Hematopoietic multipotent progenitor cell (in vitro differentiated cells): ENCODE measurements at places on chromosomes 2 and 18.
A peak's percentile ranks its signal among the peaks of the same experiment; 100 is the strongest.

DNA sequence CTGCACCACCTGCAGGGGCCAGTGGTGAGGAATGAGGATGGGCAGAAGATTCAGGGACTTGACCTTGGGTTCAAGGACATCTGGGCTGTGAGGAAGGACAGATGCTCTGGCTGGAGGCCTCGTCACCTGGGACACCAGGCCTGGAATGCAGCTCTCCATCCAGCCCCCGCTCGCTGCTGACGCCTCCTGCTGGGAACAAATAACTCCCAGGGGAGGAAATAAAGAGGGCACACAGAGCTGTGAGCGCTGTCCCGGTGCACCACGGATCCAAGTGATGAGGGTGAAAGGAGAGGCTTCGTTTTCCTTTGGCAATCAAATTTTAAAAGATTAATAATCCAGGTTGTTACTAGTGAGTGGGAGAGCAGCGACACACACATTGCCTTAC, 368.0 kb upstream of the MYT1L start:
- DNase-seq = no peak

- DNase-seq = no peak
Measured at GRCh38 chr2:42830922-42831574, 38.7 kb upstream of the HAAO start.

GRCh38 chr18:36299015-36299414, 1.5 kb downstream of the FHOD3 start:
- no peak for DNase-seq

DNA sequence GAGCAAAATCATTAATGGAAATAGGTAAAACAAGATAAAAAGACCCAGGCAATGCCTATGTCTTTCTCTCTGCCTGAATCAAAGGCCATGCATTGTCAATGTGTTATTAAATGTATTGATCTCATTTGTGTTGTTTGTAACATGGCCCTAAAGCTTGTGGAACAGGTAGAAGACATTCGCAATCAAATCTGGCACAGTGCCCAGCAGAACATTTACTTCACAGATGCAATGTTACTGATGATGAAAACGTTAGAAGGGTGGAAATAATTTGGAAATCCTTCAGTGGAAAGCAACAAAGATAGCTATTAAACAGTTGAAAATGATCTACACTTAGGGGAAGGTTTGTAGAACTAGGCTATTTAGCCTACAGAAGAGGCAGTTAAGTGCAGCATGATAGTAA, 368.2 kb downstream of the EPHA4 start:
- no peak for DNase-seq

- no peak for DNase-seq
Measured at GRCh38 chr2:100390001-100390940, 27.2 kb downstream of the CHST10 start.

- no peak for DNase-seq
Measured at GRCh38 chr2:224180810-224181209, 141.7 kb upstream of the SERPINE2 start.

DNA sequence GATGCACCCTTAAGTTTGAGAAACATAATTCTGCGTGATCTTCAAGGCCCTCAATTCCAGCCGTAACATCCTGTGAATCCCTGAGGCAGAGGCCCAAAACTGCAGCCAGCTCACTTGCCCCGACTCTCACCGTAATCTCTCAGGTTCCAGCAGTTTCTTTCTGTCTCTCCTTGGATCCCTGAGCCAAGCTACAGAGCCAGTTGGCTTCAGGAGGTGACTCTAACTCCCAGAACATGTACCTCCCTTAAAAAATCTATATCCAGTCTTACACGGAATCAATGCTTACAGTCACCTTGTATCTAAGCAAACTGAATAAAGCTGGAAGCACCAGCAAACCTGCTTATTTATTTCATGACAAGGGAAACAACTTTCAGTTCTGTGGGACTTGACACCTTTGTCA, 300.4 kb downstream of the SETBP1 start:
- DNase-seq = no peak

DNA sequence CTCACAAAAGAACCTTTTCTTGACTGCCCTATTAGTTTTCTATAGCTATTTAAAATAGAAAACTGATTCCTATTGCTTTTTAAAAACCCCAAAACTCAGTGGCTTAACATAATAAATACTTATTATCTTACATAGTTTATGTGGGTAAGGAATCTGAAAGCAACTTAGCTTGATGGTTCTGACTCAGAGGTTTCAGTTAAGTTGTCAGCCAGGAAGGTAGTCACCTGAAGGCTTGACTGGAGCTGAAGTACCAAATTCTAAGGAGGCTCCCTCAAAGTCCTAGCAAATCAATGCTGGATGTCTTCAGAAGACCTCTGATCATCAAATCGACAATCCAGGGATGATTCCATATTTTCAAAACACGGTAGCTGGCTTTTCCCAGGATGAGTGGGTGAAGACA, 546.6 kb upstream of the CDH2 start:
- DNase-seq = no peak

- DNase-seq = no peak
Measured at GRCh38 chr2:20179755-20180594, 45.0 kb downstream of the SDC1 start.

- DNase-seq = no peak
Measured at GRCh38 chr2:142871396-142871795, 6.1 kb upstream of the KYNU start.

GRCh38 chr2:116809109-116809508, 1005.4 kb upstream of the DDX18 start:
- DNase-seq = no peak

DNA sequence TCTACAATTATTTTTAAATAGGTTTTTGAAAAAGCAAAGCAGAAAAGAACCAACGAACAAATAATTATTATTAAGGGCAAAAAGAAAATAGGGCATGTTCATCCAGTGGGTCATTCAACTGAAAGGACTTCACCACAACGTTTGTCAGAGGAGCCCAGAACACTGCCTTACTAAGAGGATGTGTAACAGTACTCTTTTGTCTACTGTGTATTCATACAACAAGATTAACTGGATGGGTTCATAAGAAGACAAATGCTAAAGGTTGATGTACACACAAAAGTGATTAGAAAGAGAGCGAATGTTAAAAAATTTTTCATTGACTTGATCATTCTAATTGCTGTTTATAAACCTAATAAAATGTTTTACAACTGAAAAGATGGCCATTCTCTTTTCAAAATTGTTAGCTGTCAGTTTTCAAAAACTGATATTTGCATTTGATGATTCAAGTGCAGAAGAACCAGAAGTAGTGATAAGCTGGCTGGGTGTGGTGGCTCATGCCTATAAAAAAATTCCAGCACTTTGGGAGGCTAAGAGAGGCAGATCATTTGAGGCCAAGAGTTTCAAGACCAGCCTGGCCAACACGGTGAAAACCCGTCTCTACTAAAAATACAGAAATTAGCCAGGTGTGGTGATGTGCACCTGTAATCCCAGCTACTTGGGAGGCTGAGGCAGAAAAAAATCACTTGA, 33.1 kb downstream of the MGAT4A start:
- no peak for DNase-seq

- no peak for DNase-seq
Measured at GRCh38 chr2:65031341-65032018, 24.7 kb upstream of the CEP68 start.

- DNase-seq = no peak
Measured at GRCh38 chr2:121816797-121817196, 61.3 kb downstream of the TSN start.

- no peak for DNase-seq
Measured at GRCh38 chr2:30224151-30224550, 7.2 kb upstream of the LBH start.

DNA sequence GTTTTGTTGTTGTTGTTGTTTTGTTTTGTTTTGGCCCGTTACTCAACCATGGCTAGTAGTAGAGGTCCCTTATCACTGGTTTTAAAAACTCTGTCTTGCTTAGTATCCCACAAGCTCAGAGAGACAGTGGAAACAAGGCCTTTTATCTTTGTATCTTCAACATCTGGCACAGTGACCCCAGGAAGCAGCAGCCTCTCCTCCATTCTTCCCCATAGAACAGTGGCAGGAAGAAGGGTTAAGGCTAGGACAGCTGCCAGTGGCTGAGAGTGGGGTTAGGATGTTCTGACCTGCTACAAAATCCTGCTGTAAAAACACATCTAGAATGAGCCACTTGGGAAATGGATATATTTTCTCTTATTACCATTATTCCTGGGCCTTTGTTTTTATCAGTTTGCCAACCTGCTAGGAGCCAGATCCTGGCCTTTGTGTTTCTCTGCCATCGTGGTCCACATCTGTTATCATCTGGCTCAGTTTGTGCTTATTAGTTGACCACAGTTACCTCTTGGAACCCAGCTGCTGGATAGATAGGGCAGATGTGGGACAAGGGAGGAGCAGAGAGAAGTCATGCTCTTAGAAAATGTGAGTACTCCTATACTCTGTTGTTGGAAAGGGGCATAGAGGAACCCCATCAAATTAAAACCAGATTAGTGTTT, 246.8 kb downstream of the AGPS start:
- peak; percentile 31 for DNase-seq

DNA sequence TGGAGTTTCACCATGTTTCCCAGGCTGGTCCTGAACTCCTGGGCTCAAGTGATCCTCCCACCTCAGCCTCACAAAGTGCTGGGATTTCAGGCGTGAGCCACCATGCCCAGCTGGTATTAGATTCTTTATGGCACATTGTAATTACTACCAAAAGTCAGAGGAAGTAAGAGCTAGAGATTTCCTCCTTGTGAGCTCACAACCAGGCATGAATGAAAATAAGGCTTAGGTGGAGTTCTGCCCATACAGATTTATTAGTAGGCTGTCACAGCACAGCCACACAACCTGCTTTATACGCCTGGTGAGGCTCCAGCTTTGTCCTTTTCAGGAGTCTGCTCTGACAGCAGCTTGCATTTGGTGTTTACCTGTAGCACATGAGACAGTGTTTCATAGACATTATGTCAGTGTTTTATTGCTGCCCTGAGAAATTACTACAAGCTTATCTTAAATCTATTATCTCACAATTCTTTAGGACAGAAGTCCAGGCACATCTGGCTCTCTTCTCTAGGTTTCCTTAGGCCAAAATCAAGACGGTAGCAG, 156.6 kb downstream of the TANC1 start:
- no peak for DNase-seq

DNA sequence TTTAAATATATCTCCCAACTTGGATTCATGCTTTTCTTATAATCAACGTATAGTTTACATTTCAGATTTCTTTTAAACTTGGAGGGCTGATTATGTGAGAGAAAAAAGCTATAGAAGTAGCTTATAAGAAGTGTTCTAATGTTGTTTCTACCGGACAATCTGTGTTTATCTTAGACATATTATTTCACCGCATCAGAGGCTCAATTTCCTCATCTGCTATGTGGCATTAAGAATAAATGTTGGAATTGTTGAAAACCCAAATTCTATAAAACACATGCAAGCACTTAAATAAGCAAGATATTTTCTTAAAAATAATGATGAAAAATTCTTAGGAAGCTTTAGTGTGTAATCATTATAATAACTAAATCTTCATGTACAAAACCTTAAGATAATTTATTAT, 407.9 kb downstream of the HRH4 start:
- DNase-seq = no peak

- no peak for DNase-seq
Measured at GRCh38 chr2:141137122-141137693, 993.6 kb downstream of the LRP1B start.

DNA sequence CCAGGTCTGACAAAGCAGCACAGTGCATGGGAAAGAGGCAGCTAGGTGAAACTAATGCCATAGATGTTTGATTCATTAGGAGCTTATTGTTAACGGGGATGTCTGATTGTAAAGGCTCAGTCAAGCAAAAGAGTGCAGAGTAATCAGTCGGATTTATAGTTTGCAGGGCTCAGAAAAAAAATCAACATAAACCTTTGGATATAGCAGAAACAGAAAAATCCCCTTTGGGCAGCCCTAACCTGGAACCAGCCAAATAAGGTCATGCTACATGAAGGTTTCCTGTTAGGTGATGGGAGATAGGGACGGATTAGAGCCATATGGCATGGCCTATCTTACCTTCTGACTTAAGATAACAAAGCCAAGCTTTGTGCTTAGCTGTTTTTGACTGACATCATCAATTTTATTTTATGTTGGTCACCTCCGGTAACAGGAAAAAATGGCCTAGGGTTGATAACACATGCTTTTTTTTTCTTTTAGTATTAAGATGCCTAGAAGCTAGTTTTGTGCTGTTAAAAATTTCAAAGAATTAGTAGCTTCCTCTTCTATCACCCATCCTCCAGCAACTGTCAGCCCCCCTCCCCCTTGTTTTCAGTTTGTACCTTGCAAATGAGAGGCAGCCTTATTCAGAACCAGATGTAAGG, 60.7 kb upstream of the ZEB2 start:
- DNase-seq = peak; percentile 82

GRCh38 chr2:36650031-36650829, 46.3 kb upstream of the VIT start:
- DNase-seq = no peak

DNA sequence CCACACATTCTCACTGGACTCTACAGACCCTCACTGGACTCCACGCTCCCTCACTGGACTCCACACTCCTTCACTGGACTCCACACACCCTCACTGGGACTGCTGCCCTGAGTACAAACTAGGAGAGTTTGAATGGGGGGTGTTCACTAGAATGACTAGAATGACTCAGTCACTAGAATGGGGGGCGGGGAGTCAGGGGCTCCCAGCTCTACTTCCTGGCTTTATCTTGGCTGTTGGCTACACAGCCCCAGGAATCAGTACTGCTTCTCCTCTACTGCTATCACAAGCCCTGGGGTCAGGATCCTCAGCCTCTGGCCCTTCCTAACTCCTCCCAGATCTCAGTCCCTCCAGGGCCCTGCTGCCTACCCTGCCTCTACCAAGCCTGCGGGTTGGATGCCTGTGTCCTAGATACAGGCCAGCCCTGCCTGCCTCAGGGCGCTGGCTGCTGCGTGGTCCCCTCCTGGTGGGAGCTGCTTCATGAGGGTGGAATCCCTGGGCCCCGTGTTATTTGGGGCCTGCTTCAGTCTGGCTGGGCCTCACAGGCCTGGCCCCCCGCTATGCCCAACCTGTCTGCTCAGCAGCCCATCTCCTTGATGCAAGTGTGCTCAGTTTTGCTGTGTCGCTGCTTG, 7.8 kb downstream of the PTMA start:
- DNase-seq = no peak

DNA sequence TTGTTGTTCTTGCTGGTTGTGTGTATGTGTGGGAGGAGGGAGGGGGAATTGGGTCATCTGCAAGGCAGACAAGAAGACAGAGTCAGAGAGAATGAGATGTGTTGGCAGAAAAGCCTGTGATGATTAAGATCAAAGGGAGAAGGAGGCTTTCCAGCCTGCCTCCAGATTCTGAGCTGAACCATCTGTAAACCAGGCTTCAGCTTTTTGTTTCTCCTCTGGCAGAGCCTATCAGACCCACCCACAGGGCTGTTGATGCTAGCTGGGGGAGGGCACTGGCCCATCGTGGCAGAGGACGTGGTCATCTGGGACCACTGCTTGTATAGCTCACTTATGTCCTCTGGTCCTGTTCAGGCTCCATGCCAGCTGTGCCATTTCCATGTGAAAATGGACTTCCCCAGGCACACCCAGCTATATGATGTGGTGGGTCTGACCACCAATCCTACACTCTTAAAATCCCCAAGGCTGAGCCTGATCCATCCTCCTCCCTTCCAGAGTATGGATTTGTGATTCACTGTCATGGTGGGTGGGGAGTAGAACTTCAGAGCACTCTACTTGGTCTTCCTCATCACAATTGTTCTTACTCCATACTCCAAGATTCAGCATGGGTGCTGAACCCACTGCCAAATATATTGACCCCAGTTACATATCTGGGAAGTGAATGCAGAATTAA, 27.8 kb upstream of the COL6A3 start:
- no peak for DNase-seq
